ENCODE measurements at places on chromosomes 2 and 18. TPM values are rescaled to one million over a fixed set of nuclear protein-coding genes. Genes with fewer than 3 reads are reported as not detected.

- H3K36me3 ChIP-seq = no peaks in the 10 kb centered on the region
- no peak overlapping the region for H3K4me3 ChIP-seq
- no peaks in the 10 kb centered on the region for H3K4me1 ChIP-seq
- no peak for DNase-seq
Measured at GRCh38 chr2:42317945-42318344, 43.1 kb downstream of the COX7A2L start.

TMEM247 gene
- not detected for total RNA-seq

- H3K4me3 ChIP-seq = no peak overlapping the region
- no peak for DNase-seq
- H3K36me3 ChIP-seq = no peaks in the 10 kb centered on the region
- no peaks in the 10 kb centered on the region for H3K27me3 ChIP-seq
- no peak overlapping the region for H3K27ac ChIP-seq
- H3K4me1 ChIP-seq = peaks cover 5% of the 10 kb centered on the region
Measured at GRCh38 chr18:76052227-76052595, 442.8 kb downstream of the ZNF516 start.

DNA sequence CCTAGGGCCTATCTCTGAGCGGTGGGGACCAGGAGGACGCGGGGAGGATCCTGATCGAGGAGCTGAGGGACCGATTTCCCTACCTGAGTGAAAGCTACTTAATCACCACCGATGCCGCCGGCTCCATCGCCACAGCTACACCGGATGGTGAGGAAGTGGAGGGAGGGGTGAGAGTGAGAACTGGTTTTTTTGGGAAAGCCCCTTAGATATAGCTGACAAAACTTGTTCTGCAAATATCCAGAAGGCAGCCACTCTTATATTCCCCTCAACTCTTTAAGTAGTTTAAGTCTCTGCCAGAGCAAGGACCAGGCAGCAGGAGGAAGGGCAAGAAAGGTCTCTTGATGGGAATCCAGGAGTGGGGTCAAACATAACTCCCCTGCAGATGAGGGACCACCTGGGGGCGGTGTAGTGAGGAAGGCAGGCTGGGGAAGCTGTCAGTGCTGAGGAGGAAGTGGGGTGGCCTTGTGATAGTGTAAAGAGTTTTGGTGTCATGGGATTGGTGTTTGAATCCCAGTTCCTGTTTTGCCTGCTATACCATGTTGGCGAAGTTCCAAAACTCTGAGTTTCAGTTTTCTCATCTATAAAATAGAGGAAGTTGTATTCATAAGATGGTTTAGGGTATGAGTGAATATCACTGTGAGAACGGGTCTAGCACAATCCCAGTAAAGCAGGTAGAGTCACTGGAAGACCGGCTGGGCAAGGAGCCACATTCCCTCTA lies 3.4 kb downstream of the NAGK start:
- H3K27me3 ChIP-seq = no peaks in the 10 kb centered on the region
- H3K4me1 ChIP-seq = peaks cover 49% of the 10 kb centered on the region
- H3K36me3 ChIP-seq = no peaks in the 10 kb centered on the region
- H3K4me3 ChIP-seq = no peak overlapping the region

CCDC141 gene
- total RNA-seq = 2.0 TPM

- no peaks in the 10 kb centered on the region for H3K4me1 ChIP-seq
- H3K36me3 ChIP-seq = no peaks in the 10 kb centered on the region
- H3K27me3 ChIP-seq = no peaks in the 10 kb centered on the region
- no peak overlapping the region for H3K4me3 ChIP-seq
Measured at GRCh38 chr2:44836174-44836573, 105.3 kb upstream of the SIX3 start.

DNA sequence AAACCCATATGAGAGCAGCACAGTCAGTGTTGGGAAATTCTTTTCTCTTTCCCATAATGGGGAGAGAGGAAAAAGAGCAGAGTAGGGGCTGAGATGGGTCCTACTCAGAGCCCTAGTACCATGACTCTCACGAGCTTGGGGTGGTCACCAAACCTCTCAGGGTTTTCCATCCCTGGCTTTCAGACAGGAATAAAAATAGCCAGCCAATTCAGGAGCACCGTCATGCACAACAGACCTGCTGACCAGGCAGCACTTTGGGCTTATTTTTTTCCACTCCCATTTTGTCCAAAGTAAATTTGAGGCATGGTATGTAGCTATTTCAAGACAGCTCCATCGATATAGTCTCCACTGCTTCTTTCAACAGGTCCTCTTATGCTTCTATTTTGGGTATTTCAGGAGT lies 86.4 kb downstream of the TGFA start:
- no peaks in the 10 kb centered on the region for H3K27me3 ChIP-seq
- H3K4me3 ChIP-seq = no peak overlapping the region
- no peaks in the 10 kb centered on the region for H3K36me3 ChIP-seq
- H3K4me1 ChIP-seq = no peaks in the 10 kb centered on the region
- no peak overlapping the region for H3K27ac ChIP-seq

- peaks cover 6% of the 10 kb centered on the region for H3K4me1 ChIP-seq
- no peaks in the 10 kb centered on the region for H3K27me3 ChIP-seq
- no peaks in the 10 kb centered on the region for H3K36me3 ChIP-seq
- H3K4me3 ChIP-seq = peak within 1 kb of the TSS; percentile 53
Measured at GRCh38 chr18:33440060-33441043, at the start of gene CCDC178. TSS of gene CCDC178 (minus strand) at chr18:33440721. CDS start at chr18:33412088, 28,633 bp downstream.

DNA sequence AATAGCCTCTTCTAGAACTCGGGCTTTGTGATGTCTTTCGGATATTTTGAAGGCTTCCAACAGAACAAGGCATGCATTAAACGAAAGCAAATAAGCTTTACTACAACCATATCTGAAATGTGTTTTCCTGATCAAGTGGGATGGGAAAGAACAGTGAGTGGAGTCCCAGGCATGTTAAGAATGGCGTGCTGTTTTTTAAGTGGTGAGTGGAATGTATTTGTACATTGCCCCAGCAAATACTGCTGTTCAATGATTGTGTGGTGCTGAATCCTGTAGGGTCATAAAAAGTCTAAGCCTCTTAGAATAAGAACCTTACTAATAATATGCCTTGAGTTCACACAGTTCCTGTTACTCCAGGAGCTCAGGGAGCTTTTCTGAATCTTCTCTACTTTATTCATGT lies 52.5 kb downstream of the POMC start:
- DNase-seq = no peak
- H3K27me3 ChIP-seq = no peaks in the 10 kb centered on the region
- no peak overlapping the region for H3K27ac ChIP-seq
- H3K4me1 ChIP-seq = no peaks in the 10 kb centered on the region
- H3K4me3 ChIP-seq = no peak overlapping the region
- H3K36me3 ChIP-seq = no peaks in the 10 kb centered on the region

- DNase-seq = no peak
- H3K27me3 ChIP-seq = no peaks in the 10 kb centered on the region
- no peaks in the 10 kb centered on the region for H3K4me1 ChIP-seq
- H3K4me3 ChIP-seq = no peak overlapping the region
Measured at GRCh38 chr18:42977982-42978637, 137.4 kb downstream of the RIT2 start.

SLC4A3 gene
- total RNA-seq = 13.5 TPM

- no peaks in the 10 kb centered on the region for H3K36me3 ChIP-seq
- no peak for DNase-seq
- no peak overlapping the region for H3K4me3 ChIP-seq
- no peaks in the 10 kb centered on the region for H3K4me1 ChIP-seq
- no peaks in the 10 kb centered on the region for H3K27me3 ChIP-seq
Measured at GRCh38 chr2:222842491-222843174, 18.2 kb upstream of the ACSL3 start.

DNA sequence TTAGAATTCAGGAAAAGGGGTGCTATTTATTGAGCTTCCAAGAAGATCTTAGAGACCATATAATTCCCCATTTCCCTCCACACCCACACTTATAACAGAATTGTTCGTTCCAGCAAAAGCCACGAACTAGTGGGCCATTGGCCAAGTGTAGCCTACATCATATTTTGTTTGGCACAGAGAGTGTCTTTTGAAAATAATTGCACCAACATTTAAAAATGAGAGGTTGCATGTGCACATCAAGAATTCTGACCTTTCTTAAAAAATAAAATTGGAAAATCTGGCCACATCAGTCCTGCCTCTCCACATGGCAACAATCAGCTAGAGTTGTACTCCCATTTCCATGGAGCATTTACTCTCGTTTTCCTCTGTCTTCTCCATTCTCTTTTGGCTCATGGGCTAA lies 655.5 kb upstream of the FANCL start:
- H3K36me3 ChIP-seq = no peaks in the 10 kb centered on the region
- no peak for DNase-seq
- H3K27me3 ChIP-seq = no peaks in the 10 kb centered on the region
- no peak overlapping the region for H3K27ac ChIP-seq
- H3K4me1 ChIP-seq = no peaks in the 10 kb centered on the region
- H3K4me3 ChIP-seq = no peak overlapping the region

ECEL1 gene
- total RNA-seq = not detected

DNA sequence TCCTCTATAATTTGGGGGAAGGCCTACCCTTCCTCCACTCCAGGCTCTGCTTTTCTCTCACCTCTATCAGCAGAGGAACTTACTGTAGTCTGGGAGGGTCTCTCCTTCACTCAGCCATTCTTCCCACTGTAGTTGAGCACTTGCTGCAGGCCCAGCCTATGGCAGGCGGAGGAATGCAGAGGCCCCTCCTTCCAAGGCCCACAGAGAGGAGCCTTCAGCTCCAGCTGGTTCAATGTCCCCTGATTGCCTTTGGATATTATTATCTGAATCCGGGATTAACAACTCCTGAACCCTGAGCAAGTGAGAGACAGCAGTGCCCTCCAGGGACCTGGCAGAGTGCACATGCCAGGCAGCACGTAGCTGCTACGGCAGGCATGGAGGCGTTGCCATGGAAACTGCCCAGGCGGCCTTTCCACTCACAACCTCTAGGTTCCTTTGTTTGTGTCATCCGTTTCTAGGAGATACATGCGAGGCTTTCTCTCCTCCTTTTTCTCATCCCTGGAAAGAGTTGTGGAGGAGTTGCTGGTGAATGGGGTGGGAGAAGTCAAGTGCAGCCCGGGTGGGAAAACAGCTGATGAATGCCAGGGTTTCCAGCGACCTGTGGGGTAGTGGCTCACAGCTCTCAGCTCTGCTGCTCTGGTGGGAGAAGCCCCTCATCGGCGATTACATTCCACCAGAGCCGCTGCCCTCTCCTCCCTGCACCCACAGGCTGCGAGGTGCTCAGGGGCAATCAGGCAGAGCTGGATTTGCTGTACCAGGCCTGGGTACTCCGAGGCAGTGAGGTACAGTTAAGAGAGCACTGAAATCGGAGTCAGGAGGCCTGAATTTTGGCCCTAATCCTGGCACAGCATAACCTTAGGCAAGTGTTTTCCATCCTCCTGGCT lies 55.3 kb upstream of the HK2 start:
- H3K27me3 ChIP-seq = no peaks in the 10 kb centered on the region
- no peak overlapping the region for H3K4me3 ChIP-seq
- no peaks in the 10 kb centered on the region for H3K36me3 ChIP-seq

GRCh38 chr2:148617219-148617618 lies 27.3 kb upstream of the EPC2 start:
- no peaks in the 10 kb centered on the region for H3K36me3 ChIP-seq
- H3K27ac ChIP-seq = no peak overlapping the region
- no peak overlapping the region for H3K4me3 ChIP-seq
- no peak for DNase-seq

MOGAT1 gene
- total RNA-seq = not detected

GRCh38 chr2:101265893-101266499 lies 13.3 kb downstream of the CNOT11 start:
- no peak overlapping the region for H3K4me3 ChIP-seq
- H3K27me3 ChIP-seq = no peaks in the 10 kb centered on the region
- no peak overlapping the region for H3K27ac ChIP-seq
- peaks cover 83% of the 10 kb centered on the region for H3K36me3 ChIP-seq
- H3K4me1 ChIP-seq = no peaks in the 10 kb centered on the region

NYAP2 gene
- total RNA-seq = 0.25 TPM

- no peaks in the 10 kb centered on the region for H3K27me3 ChIP-seq
- H3K4me3 ChIP-seq = no peak overlapping the region
- peaks cover 56% of the 10 kb centered on the region for H3K4me1 ChIP-seq
- DNase-seq = no peak
Measured at GRCh38 chr18:58638441-58638840, 9.6 kb upstream of the ALPK2 start.

DNA sequence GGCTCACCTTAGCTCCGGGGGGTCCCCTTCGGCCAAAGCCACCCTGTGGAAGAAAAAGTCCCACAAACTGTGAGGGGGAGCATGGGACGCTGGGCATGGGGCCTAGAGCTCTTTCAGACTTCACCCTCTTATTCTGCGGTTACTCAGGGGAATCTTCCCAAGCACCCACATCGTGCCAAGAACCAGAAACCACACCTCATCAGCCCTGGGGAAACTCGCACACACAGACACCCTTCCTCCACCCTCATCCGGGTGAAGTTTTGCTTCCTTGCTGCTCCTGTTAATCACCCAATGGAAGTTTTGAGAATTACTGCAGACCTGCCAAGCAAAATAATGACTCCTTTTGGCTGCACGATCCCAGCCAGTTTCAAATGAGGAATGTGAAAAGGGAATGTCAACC lies 59.1 kb downstream of the COL6A3 start:
- H3K27ac ChIP-seq = peak overlapping the region; percentile 64
- H3K4me3 ChIP-seq = no peak overlapping the region

- no peaks in the 10 kb centered on the region for H3K4me1 ChIP-seq
- no peak overlapping the region for H3K27ac ChIP-seq
- no peak for DNase-seq
- no peaks in the 10 kb centered on the region for H3K36me3 ChIP-seq
- no peaks in the 10 kb centered on the region for H3K27me3 ChIP-seq
- no peak overlapping the region for H3K4me3 ChIP-seq
Measured at GRCh38 chr2:181578829-181579228, 78.1 kb downstream of the CERKL start.

- no peak overlapping the region for H3K27ac ChIP-seq
- no peak overlapping the region for H3K4me3 ChIP-seq
- H3K27me3 ChIP-seq = no peaks in the 10 kb centered on the region
- DNase-seq = no peak
- no peaks in the 10 kb centered on the region for H3K4me1 ChIP-seq
- H3K36me3 ChIP-seq = no peaks in the 10 kb centered on the region
Measured at GRCh38 chr2:232405943-232406510, 617 bp upstream of the ALPG start.

GRCh38 chr18:11110509-11110908 lies 38.9 kb downstream of the PIEZO2 start:
- H3K36me3 ChIP-seq = no peaks in the 10 kb centered on the region
- no peak overlapping the region for H3K27ac ChIP-seq
- H3K4me1 ChIP-seq = no peaks in the 10 kb centered on the region
- no peak for DNase-seq
- H3K4me3 ChIP-seq = no peak overlapping the region

DNA sequence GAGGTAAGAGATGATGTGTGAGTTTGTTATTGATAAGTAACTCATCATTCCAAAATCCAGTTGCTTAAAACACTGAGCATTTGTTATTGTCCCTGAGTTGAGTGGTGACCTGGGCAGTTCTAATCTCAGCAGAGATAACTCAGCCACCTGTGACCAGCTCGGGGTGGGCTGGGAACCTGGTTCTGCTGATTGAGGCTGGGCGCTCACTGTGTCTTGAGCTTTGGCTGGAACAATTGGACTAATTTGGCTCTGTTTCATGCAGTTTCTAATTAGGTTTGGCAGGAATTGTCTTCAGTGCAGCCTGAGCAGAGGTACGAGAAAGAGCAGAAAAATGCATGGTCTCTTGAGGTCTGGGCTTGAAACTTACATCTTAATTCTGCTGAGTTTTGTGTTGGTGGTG lies 144.7 kb downstream of the RNF144A start:
- no peak for DNase-seq
- no peaks in the 10 kb centered on the region for H3K27me3 ChIP-seq
- H3K27ac ChIP-seq = peak overlapping the region; percentile 0
- no peaks in the 10 kb centered on the region for H3K36me3 ChIP-seq
- no peak overlapping the region for H3K4me3 ChIP-seq

TP53I3 gene
- total RNA-seq = 31.9 TPM

SIX3 gene
- not detected for total RNA-seq

- H3K36me3 ChIP-seq = no peaks in the 10 kb centered on the region
- H3K27me3 ChIP-seq = no peaks in the 10 kb centered on the region
- no peak overlapping the region for H3K4me3 ChIP-seq
- no peak overlapping the region for H3K27ac ChIP-seq
Measured at GRCh38 chr2:240329778-240330177, 105.7 kb upstream of the GPC1 start.

HAAO gene
- 5.9 TPM for total RNA-seq
